ENCODE measurements at places on chromosomes 2 and 18.

DNA sequence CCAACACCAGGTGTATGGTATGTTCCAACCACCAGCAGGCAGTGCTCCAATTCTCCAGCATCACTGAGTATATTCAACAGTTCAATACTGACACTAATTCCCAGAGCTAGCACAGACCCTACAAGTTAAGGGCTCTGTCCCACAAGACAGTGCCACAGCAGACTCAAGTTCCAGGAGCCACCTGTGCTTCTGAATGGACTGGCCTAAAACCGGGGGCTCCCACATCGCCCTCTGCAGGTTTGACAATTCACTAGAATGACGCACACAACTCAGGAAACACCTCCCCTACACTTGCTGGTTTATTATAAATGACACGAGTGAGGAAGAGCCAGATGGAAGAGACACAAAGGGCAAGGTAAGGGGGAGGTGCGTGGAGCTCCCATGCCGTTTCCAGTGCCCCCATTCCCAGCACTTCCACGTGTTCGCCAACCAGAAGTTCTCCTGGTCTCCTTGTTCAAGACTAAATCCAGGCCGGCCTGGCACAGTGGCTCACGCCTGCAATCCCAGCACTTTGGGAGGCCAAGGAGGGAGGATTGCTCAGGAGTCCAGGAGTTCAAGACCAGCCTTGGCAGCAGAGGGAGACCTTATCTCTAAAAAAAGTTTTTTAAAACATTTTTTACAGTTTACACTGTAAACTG, 12.2 kb upstream of the ATP6V1B1 start:
- DNase-seq = no peak

- no peak for DNase-seq
These were observed 295.4 kb downstream of the ZEB2 start for GRCh38 chr2:144224472-144224871.

DNA sequence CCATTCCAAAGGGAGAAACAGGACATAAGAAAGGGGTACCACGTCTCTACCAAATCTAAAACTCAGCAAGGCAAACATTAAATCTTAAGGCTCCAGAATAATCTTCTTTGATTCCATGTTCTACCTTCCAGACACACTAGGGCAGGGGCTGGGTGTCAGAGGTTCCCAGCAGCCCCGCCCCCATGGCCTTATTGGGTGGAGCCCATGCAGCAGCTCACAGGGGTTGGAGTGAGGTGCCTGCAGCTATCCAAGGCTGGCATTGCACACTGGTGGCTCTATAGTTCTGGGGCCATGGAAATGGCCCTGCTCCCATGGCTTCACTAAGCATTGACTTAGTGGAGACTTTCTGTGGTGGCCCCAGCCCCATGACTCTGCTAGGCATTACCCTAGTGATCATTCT, 14.9 kb upstream of the OSR1 start:
- DNase-seq = no peak

DNA sequence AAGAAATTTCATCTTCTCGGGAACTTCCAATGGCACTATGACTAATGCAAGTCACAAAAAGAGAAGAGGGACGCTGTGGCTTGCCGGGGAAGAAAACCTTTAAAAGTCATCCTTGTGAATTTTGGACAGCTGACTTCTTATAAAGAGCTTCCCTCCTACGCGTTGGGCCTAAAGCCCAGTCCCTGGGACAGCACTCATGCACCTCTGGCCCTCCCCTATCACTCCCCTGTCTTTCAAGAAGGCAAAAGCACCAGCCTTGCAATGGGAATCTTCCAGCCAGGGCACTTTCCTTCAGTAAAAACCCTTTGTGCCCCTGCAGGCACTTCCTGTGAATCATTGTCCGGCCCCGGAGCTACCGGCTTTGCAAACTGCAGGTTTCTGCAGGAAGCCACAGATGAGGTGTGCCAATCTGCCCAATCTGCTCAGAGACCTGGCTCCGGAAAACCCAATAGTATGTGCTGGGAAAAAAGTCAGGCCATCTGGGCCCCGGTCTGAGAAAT, 7.1 kb downstream of the MREG start:
- DNase-seq = peak; percentile 15

GRCh38 chr2:37224063-37224462, 7.3 kb downstream of the CEBPZ start:
- DNase-seq = no peak

- no peak for DNase-seq
These were observed 245.4 kb downstream of the NAPG start for GRCh38 chr18:10771053-10771709.

DNA sequence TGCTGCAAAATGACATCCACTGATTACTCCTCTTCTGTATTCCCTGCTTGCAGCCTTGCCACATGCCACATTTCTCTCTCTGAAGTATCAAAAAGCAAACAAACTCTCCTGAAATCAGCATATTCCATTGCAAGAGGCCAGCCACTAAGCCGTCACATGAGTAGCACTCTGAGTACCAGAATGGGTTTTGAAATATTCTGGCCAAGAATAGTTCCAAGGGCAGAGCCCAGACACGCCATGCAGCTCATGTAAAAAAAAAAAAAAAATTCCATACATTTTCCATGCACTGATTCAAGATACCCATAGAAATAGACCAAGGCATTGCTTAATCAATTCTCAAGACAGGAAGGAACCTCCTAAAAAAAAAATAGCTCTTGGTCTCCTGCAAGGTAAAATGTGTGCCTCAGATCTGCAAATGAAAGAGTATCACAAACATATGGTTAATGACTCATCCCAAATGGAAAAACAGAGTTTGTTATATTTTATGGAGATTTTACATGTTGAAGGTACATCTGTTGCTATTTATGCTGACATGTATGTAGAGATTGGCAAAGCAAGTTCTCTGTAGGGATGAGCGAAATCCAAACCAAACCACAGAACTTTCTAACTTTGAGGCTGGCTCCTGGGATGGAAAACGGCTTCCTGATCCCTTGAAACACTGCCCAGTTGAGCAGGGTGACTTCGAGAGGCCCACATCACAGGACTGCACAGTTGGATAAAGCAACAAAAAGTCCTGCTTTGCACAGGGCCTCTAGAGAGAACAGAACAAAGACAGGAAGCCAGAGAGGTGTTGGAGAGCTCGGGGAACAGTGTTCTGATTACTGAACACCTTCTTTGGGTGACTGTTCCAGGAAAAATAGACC, 346.2 kb downstream of the ZNF521 start:
- no peak for DNase-seq

DNA sequence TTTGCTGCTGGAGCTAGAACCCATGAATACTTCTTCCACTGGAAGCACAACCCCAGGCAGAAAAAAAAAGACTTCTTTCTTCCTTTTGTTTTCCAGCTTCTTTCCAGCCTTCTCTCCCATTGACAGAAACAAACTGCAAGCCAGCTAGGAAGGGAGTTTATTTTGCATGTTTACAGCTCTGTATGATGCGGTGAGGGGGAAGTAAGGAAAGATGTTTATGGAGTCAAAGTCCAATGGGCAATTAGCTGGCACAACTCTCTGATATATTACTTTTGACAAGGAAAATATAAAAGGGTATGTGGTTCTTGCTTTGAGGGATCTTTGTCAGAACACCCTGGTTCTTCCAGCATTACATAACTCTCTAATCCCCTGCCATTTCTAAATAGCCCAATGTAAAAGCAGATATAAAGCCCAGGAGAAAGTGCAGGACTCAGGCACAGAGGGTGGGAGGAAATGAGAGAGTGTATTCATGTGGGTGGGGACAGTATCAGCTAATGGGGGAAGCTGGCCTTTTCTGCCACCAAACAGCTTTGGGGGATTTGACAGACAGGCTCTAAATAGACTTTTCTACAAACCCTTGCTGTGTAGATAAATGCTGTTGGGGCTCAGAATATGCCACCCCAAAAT, 9.3 kb upstream of the NMS start:
- DNase-seq = no peak

DNA sequence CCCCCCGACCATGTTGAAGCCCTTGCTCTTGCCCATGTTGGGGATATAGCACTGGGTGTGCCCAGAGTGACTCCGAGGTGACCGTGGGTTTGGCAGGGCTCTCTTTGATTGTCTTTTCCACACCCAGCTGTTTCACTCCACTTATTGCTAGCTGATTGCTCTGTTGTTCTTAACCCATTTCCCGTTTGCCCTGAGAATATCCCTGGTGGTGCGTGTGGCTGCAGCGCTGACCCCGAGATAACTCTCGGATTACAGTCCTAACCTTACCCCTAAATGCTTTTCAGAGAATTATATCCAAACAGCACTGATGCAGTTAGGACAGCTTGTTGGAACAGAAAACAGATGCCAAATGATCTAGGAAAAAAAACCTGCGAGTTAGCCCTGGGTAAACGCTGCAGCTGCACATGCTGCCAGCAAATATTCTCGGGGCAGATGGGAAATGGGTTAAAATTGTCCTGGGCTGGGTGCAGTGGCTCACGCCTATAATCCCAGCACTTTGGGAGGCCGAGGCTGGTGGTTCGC, 34.3 kb upstream of the SNORC start:
- no peak for DNase-seq

- DNase-seq = no peak
These were observed 364.8 kb upstream of the MEIS1 start for GRCh38 chr2:66069937-66070720.

DNA sequence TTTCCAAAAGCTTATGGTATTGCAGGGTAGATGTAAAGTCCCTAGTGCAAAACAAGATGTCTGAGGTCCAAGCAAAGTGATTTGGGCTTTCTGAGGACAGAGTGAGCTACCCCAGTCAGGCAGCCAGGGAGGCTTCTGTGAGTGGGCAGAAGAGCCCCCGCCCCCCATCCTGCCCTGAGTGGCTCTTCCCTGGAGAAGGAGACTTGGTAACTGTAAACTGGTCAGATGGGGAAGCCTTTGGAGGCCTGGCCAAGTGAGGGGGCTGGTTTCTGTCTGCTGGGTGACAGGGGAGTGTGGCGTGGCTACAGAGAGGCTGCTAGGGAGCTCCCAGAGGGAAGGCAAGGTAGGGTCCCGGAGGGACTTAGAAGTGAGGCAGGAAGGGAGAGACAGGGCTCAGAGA, 181.3 kb upstream of the HAAO start:
- no peak for DNase-seq

- no peak for DNase-seq
These were observed 56.4 kb downstream of the ICOS start for GRCh38 chr2:203993011-203993410.
